ENCODE measurements at places on chromosomes 1 and 21.

DNA sequence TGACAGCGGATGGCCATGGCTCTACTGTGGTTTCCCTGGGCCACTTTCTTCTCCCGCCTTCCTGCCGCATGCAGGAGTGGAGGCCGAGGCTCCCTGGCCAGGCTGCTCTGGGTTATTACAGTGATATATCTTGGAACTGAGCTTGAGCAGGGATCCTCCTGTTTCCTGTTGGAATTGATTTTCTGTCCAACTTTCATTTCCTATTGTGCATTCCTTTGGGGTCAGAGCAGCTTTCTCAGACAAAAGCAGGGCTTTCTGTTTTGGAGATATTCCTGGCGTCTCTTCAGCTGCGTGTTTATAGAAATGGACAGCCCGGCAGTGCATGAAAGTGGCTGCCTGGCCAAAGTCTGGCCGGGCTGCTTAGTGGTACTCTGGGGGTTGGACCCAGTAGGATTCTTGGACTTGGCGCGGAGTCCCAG is 146.4 kb downstream of the KIF26B start:
- no peak for DNase-seq

DNA sequence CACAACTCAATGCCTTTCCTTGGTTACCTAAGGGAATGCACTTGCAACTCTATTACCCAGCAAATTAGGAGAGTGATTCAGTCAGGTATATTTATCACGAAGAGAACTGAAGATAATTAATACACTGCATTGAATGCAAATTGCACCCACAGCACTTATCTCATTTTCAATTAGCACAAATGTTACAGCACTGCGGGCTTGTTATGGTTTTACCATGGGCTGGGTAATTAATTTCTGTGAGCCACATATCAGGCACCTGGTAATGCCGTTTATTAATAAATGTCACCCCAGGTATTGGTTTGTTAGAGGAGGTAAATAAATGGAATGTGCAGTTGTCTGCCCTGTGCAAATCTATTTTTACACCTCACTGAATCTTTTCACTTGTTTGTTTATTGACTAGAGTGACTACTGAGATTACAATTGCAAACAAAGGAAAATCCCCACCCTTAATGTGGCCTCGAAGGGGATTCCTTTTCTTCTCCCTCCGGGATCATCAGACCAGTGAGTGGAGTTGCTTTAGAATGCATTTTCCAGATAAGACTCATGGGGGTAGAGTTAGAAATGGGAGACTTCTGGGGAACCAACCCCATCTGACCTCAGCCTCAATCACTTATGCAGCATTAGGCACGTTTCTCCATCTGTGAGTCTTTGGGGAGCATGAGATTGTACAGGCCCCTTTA is 269.3 kb downstream of the RPS6KC1 start:
- DNase-seq = no peak

DNA sequence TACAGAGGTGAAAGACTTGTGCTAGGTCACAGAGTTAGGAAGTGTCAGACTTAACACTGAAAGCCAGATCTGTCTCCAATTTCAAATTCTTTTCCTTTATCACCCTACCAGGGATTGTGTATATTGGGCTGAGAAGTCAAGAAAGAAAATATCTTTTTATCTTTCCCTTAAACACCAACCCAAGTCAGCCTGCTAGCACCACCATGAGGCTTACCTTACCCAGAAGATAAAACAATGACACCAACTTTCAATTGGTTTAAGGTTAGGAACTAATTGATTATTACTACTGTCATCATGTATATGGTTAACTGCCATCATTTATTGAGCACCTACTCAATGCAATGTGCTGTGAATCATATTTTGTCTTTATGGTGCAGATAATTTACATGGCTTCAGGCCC is 178.9 kb upstream of the FOXD3 start:
- no peak for DNase-seq

GRCh38 chr1:227946624-227947385 is 927 bp downstream of the WNT9A start:
- DNase-seq = no peak

- no peak for DNase-seq
Observed at GRCh38 chr1:224041032-224041431, 72.9 kb upstream of the FBXO28 start.

Data from non-pigmented ciliary epithelial cell (primary cell).